ENCODE measurements at places on chromosomes 2 and 18.

DNA sequence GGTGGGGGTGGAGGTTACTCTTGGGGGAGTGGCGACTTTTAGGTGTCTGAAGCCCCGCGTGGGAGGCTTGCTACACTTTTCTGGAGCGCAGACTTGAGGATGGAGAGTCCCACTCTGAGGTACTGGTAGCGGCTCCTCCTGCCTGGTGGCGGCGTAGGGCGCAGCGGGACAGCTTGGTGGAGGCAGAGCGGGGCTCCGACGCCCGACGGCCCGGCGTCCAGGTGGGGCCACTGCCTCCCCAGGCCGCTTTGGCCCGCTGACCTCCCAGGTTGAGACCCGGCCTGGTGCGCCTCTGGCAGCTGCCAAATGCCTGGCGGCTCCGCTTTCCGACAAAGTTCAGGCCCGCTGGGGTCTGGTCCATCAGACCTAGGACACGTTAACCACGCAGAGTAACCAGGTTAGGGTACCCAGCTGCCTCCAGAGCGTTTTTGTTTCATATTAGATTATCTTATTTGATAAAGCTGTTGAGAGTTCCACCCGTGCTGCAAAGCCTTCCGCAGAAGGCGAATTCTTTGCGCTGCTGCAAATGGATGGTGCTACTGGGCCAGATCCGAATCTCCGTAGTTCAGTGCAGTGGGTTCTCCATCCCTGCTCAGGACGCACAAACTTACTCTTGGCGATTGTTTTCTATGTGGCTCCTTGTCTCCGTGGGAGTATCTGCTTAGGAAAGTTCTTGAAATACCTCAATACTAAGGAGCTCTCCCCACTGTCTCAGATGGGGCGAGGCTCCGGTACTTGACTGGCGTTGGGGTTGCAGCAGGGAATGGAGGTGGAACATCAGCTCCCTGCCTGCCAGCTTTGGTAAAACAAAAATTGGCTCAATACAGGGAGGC is 405.9 kb downstream of the XIRP2 start:
- DNase-seq, result no peak

- no peak for DNase-seq
Observed at GRCh38 chr2:210839034-210839433, 282.6 kb downstream of the CPS1 start.

GRCh38 chr2:146227152-146228019 is 1617.4 kb upstream of the ACVR2A start:
- DNase-seq, result no peak

DNA sequence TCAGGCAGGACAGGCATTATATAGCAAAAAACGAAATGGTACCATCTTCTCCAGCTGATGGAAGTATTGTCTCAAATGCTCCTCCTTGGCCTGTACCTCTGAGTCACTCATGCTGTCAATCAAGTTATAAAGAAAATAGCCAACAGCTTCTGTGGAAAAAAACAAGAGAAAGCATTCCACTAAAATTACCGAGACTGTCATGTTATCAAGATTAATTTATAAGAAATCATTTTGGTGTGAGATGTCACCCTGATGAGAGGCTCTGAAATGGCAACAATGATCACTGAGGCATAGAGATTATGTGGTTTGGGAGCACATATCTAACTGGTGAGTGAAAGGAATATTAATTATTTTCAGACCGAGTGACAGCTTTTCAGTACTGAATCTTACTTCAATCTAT is 47.4 kb downstream of the LRPPRC start:
- no peak for DNase-seq

DNA sequence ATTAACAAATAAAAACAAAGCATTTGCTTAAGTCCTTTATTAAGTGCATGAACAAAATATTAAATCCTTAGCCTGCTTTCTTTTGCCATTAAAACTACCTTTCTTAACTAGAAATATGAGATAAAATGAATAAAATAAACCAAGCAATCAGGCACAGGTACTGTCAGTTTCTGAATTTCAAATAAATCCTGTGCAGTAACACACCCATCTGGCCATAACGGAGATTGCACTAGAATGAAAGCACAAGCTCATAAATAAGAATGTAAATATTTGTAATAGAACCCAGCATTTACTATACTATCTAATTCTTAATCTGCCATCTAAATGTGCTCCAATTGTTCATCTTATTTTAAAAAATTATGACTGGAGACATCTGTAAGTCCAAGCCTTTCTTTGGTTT is 31.9 kb downstream of the PRKRA start:
- no peak for DNase-seq

- no peak for DNase-seq
Observed at GRCh38 chr18:64693766-64694165, 544.9 kb upstream of the LINC00305 start.

DNA sequence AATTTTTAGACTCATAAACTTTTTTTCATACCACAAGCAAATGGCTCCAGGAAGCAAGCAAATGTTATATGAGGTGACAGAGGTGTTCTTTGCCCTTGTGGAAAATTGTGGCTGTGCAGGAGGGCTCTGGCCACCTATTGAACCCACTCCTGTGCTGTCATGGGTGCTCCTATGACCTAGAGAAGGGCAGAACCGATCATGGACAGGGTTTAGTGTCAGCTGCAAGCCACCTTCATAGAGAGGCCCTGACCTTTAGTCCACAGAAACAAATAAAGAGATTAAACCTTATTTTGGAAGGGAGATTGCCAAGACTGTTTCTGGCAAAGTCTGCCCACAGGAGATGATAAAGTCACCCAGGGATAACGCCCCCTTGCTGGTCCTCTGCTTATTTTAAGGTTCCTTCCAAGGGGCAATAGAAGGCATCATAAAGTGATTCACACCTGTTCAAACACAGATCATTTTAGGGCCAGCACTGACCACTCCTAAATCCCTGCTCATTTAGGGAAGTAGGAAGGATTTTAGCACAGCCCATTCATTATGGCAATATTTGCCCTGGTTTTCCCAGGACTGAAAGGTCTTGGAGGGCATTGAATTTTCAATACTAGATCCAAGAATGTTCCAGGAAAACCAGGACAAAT is 26.1 kb upstream of the STAT4 start:
- DNase-seq, result no peak

DNA sequence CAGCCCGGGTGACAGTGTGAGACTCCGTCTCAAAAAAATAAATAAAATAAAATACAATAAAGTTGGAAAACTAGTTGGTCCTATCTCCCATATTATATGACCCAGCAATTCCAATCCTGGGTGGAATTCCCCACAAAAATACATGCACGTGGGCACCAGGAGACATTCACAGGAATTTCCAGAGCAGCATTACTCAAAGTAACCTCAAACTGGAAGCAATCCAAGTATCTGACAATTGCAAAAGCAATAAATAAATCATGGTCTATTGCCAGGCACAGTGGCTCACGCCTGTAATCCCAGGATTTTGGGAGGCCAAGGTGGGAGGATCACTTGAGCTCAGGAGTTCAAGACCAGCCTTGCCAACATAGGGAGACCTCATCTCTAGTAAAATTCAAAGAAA is 101.2 kb upstream of the MAP4K4 start:
- no peak for DNase-seq

GRCh38 chr2:234495251-234496054 is 1.4 kb downstream of the ARL4C start:
- DNase-seq, result no peak

DNA sequence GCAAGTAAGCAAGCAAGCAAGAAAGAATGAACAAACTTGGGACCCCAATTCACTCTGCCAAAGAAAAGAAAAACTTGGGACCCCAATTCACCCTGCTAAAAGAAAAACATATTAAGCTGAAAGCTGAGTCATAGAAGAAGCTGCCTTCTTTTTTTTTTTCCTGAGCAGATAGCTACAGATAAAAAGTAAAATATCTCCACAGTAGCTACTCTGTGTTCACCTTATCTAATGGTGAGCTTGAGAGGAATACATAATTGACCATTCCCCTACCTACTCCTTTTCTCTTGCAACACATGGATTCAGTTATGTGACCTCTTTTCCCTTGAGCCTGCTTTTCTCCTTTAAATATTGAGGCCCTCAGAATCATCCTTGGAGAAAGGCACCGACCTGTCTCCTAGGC is 63.0 kb downstream of the MCFD2 start:
- DNase-seq, result no peak

GRCh38 chr2:105714141-105714540 is 30.6 kb upstream of the NCK2 start:
- DNase-seq, result no peak

DNA sequence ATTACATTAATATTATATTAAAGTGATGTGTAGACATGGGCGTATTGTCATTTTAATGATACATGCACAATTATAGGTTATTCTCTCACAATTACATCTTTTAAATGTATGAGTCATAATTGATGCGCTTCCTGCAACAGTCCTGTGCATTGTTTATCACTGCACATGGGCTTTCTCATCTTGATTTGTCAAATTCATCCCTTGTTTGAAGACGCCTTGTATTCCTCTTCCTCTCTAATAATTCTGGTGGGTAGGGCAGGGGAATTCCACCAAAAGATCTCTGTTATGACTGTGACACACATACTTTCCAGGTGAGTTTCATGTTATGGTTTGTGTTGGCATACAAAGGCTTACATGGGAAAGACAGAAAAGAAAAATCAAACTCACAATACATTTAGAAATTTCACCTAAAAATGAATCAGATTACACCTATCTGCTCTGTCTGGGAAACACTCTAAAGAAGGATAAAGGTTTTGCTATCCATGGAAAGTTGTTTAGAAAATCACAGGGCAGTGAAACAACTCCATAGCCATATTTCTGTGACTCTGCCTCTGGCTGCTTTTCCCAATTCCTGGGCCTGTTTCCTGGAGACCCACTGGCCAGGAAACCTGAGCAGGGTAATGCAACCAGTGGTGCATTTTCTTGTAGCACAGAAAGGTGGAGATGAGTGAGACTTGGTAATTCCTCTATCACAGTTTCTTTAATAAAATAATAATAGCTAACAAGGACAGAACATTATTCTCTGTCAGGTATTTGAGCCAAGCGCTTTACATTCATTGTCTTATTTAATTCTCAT is 13.2 kb downstream of the SLC9A2 start:
- DNase-seq, result no peak

DNA sequence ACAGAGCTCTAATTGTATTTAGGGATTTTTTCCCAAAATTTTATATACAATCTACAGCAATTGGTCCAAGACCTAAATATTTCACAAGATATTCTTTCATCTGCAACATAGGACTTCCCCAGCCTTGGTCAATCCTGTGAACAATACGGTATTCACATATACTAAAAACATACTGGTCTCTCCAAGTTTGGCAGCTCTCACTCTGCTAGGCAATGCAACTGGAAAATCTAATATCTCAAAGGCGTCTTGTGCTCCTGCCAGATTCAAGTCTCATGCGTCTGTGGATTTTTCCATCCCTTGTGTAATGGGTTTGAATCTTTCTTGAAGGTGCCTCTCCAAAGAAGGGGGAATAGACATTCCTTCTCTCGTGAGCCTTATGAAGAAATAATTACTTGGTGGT is 27.4 kb upstream of the MBOAT2 start:
- DNase-seq, result no peak

DNA sequence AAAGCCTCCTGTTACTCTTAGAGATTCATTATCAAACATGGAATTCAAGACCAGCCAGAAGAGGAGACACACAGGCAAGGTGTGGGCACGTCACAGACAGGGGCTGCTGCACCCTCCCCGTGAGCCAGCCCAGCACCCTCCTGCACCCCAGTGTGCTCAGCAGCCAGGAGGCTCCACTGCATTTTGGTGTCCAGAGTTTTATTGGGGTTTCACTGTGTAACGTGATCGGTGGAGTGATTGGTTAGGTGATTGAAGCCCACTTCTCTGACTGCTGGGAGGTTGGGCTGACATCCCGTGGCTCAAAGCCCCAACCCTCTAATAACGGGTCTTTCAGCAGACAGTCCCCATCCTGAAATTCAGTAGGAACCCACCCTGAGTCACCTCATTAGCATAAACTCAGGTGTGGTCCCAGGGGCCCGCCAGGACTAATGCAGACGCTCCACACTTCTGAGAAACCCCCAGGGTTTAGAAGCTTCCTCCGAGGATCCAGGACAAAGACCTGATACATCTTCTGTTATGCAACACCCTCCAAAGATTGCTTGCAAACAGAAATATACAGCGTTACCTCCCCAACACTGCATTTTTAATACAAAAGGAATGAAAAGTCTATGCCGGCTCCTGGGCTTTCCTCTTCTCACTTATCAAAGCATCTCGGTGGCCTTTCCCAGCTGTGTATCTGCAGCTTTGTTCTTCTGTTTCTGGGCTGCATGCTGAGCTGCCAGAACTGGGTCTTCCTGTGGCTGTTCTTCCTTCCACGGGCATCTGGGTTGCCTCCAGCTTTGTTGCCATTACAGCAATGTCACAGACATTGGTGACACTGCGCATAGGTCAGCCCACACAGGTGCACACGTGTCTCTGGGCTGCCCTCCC is 43.7 kb upstream of the SNED1 start:
- no peak for DNase-seq

GRCh38 chr2:215567504-215567903 is 131.6 kb upstream of the FN1 start:
- DNase-seq, result no peak

- peak; percentile 1 for DNase-seq
Observed at GRCh38 chr18:51890762-51891161, 449.2 kb upstream of the DCC start.

DNA sequence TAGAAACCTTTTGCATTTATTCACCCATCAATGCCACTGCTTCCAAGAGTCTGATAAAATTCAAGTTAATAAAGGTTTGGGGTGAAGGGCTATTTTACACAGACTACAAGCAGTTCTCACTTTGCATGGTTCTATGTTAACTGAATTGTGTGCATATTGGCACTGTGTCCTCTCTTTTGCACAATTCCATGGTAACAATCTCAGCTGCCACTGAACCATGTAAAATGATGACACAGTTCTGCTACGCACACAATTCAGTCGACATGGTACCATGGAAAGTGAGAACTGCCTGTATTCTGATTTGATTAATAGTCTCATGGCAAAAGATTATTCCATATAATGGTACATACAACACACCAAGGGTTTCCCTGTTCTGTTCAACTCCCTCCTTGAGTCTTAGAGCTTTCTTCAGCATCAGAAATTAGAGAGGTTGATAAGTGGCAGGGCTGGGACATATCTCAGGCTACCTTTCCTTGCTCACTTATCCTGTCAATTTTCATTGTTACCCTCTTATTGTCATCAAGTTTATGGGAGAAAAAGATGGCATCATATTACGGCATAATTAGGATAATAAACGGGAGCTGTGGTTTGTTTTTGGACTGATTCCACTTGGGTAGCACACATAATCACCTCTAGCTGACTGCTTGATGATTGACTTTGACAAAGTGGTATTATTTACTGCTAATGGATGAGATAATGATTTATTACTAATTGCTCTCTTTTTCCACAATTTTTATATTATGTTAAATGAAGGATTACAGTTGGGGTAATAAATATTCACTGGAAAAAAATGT is 139.3 kb upstream of the CREB1 start:
- DNase-seq, result no peak
